GM03348 (cell line): ENCODE measurements at places on chromosomes 12 and 14.

- DNase-seq, result no peak
These were observed 59.8 kb upstream of the C14orf180 start for GRCh38 chr14:104519721-104520120.

GRCh38 chr12:21988619-21989018 is 47.4 kb upstream of the ABCC9 start:
- DNase-seq, result no peak

GRCh38 chr12:29277231-29277630 is 103.7 kb downstream of the ERGIC2 start:
- DNase-seq, result no peak

- DNase-seq, result peak; percentile 45
These were observed 402.2 kb downstream of the AEBP2 start for GRCh38 chr12:19841451-19841850.

- DNase-seq, result no peak
These were observed 126.1 kb upstream of the MAX start for GRCh38 chr14:65228436-65228835.
